Activated T-helper 2 cell treated with anti-CD3 and anti-CD28 coated beads, Interferon-gamma antibody, Interleukin-2, Interleukin-4, amounts not matched to agents 10 μg/mL and 5 μg/mL and 100 μg/mL, durations not matched to agents 14 hours and 24 hours and 36 hours (primary cell): ENCODE measurements at places on chromosomes 11 and 22.
A peak's percentile ranks its signal among the peaks of the same experiment; 100 is the strongest.

GRCh38 chr11:123511037-123511870, 81.2 kb downstream of the GRAMD1B start:
- peak; percentile 61 for DNase-seq

DNA sequence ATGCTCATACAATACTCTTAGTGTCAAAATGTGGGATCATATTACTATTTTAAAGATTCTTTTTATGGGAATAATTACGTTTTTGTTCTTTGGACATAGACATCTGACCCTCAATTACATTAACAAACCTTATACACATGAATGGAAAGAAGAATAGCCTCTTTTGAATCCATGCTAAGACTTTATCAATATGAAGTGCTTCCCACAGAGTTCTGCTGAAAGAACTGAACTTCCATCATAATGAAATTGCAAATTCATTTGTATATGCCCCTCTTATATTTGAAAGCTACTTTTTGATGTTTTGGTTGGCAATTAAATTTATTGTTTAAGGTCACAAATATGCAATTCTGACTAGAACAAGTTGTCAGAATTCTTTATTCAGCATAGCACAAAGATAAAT, 254.9 kb downstream of the TMEM135 start:
- DNase-seq, result no peak

DNA sequence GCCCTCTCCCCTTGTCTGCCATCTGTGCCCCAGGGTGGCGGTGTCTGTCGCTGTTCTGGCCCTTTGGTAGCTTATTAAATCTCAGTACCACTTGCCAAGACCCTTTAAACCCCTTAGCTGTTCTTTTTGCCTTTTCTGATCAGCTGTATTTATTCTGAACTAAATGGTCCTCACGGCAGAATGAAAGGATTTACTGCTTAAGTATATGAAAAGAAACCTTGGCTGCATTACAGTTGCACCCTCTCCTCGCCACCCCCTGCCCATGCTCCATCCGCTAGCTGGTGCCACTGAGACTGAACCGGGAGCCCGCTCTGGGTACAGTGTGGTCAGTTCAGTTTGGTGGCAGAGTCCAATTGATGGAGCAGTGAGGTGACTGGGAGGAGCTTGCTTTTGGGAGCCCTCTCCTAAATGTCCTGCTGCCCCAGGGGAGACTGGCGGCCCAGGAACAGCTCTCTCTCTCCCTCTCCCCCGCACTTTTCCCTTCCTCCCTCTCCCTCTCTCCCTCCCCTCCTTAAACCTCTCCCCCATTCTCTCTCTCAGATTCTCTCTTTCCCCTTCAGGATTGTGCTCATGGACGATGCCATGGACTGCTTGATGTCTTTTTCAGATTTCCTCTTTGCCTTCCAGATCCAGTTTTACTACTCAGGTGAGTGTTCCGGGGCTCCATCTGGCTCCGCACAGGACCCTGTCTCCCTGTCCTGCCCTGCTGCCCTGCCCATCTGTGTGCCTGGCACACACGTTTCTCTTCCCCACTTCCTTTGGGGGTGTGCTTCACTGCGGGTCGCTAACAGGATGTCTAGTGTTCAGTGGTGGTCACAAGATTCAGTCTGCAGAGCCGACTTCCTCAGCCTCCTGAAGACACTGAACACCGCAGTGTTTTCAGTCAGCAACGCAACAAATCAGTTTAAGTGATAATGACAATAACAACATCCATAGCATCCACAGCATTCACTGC, 21.8 kb downstream of the ARFGAP2 start:
- DNase-seq, result no peak

DNA sequence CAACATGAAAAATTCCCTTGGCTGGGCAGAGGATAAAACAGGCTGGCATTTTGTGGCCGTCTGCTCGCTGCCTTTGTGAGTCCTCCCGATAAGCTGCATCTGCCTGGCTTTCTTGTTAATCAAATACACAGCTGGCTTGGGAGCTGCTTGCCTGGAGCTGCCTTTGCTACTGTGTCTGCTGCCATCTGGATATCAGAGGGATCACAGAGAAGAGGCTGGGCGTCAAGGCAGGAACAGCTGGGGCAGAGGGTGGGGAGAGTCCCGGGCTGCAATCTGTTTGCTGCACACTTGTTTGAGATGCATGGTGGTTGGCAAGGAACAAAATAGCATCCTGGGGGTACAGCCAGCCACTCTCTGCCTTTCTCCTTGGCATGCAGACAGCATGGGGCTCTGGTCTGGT, 36.0 kb downstream of the COMMD9 start:
- no peak for DNase-seq

- no peak for DNase-seq
These were observed at the start of gene ANO5 for GRCh38 chr11:22192642-22193347. TSS of gene ANO5 (plus strand) at chr11:22193085. CDS start at chr11:22193493, 408 bp downstream.
